Cardiac septum (tissue), 1 donor: ENCODE measurements at places on chromosomes 3 and 15. TPM values are rescaled to one million over a fixed set of nuclear protein-coding genes. Genes with fewer than 3 reads are reported as not detected.

- no peak for DNase-seq
These were observed 81.8 kb downstream of the MINAR1 start for GRCh38 chr15:79513940-79514339.

- no peak for DNase-seq
These were observed 91.5 kb downstream of the ATG7 start for GRCh38 chr3:11363715-11364114.

DNA sequence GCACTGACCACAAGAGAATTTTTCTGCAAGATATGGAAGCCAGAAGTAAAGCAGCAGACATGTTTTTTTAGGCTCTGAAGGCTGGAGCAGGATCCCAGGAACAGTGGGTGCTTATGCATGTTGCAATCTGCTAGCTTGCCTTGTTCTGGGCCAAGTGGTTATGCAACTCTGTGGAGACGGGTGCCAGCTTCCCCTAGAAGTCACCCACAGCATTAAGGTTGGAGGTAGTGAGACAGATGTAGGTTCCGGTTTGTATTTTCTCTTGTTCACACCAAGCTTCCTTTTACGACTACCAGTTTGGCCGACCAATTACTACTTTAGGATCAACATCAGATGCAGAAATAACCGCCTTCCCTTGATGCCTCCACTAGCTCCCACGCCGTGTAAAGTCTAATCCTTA is 11.1 kb downstream of the DPH3 start:
- no peak for DNase-seq

DNA sequence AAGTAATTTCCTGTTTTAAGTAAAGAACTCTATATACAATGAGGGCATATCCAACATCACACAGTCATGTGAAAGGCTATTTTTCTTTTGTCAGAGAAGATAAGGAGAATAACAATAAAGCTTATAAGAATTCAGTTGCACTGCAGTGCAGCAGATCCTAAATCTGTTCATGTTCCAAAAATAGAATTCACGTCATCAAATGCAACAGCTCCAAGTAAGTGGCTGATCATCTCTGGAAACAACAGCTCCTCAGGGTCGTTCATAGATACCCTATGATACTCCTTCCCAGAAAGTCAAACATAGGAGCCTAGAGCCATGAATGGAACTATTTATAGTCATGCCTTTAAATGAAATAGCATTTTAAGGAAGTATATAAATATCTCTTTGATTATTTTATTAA is 100.2 kb downstream of the FMN1 start:
- DNase-seq = no peak

Gene GOLGA6B
- not detected for total RNA-seq
